Kidney capillary endothelial cell (primary cell): ENCODE measurements at places on chromosomes 16 and 17.

DNA sequence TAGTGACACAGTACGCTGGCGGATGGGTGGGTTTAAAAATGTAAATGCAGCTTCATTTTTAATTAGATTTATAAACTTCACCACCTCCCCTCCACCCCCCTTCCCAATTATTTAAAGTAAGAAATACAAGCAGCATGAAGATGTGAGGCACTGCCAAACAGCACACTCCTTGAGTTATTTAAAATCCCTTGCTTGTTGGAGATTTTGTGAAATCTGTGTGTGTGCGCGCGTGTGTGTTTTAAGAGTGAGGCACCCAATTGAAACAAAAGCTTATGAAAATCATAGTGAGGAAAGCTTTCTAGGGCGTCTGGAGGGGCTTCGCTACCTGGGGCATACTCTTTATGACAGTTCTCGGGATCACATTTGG, 219.6 kb upstream of the IRX3 start:
- no peak for DNase-seq

- DNase-seq = no peak
These were observed 8.2 kb downstream of the SPAG7 start for GRCh38 chr17:4959261-4959965.

GRCh38 chr17:60601447-60602384, 1.7 kb downstream of the PPM1D start:
- DNase-seq = peak; percentile 81

DNA sequence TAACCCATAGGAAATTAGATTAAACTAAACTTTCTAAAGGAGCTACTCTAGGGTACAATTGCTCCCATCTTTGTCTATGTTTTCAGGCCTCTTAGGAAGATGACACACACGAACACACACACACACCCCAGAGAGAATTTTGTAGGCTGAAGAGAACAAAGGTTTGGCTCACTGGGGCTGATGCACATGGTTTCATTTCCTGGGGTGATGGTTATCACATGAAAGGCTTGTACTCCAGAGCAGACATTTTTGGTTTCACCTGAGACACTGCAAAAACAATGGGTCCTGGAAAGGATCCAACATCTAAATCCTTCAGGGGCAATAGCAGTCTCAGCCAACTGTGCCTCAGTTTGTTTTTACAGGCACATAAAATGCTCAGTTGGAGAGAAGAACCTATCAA, 62.8 kb downstream of the GRB7 start:
- DNase-seq = no peak

DNA sequence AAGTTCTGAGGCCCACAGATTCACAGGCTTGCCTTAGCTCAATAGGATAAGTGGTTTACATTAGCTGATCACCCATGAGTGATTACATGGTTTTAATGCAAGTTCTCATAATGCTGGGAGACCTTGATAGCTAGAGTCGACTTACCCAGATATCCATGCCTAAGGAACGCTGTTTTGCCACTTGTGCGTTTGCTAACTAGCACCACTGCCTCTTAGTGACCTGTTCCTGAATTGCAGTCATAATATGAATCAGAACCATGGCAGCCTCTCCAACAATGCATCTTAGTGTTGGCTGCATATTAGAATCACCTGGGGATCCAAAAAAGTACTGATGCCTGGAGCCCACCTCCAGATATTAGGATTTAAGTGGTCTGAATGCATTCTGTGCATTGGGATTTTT, 251.1 kb upstream of the CDH5 start:
- DNase-seq = no peak

DNA sequence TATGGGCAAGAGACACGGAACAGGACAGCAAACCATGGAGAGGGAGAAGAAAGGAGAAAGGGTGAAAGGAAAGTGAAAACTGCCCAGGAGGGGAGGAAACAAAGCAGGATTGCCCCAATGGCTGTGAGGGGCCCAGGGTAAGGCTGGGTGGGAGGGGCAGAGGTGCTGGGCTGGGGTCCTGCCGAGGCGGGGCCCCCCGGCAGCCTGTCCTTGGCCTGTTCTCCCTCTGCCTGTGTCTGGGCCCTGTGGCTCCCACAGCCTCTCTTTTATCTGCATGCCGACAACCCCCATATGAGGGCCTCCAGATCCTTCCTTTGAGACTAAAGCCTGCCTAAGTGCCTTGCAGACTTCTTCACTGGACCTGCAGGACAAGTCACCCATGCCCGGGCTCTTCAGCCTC, 15.5 kb downstream of the ZNHIT3 start:
- no peak for DNase-seq

GRCh38 chr17:896953-897661, 82.5 kb downstream of the NXN start:
- DNase-seq = no peak

- DNase-seq = no peak
These were observed 18.9 kb downstream of the ASPSCR1 start for GRCh38 chr17:81996232-81996756.

- no peak for DNase-seq
These were observed 156.9 kb downstream of the CDH8 start for GRCh38 chr16:61879306-61879705.

DNA sequence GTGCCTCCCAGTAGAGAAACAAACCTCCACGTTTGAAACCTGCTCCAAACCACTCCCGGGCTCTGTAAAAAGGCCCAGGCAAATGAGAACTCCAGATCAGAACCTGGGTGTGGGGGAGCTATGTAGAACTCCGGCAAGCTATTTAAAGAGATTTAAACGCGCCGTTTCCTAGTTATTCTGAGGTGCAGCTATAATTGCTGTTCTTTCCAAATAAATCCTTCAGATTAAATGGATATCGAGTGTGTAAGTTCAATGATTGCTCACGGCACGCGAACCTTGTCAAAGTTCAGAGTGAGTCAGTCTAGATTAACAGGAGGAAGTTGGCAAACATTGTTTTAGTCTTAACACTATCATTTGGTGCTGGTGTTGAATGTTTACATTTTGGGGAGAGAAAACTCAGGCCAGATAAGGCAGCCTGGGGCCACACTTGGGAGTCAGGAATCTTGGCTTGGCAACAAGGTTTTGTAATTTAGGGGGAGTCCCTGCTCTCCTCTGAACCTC, 92.9 kb upstream of the SALL1 start:
- no peak for DNase-seq

DNA sequence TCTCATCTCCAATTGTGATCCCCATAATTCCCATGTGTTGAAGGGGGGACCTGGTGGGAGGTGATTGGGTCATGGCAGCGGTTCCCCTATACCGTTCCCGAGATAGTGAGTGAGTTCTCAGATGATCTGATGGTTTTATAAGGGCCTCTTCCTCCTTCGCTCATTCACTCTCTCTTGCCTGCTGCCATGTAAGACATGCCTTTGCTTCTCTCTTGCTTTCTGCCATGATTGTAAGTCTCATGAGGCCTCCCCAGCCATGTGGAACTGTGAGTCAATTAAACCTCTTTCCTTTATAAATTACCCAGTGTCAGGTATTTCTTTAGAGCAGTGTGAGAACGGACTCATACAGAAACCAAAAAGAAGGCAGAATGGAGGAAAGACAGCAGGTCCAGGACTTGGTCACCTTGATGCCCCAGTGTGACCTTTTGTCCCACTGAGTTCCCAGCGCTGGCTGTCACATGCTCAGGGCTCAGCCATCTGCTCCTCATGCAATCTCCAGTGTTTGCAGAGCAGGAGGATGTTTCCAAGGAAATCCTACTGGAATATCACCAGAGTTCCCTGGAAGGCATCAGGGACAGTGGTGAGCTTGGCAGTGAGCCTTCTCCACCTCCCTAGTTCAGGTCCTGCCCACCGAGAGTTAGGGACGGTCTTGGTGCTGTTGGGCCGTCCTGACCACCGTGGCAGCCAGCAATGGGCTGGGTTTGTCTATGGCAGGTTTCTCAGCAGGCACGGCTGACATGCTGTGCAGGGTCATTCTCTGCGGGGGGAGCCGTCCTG, 96.7 kb downstream of the SEC14L1 start:
- DNase-seq = no peak

DNA sequence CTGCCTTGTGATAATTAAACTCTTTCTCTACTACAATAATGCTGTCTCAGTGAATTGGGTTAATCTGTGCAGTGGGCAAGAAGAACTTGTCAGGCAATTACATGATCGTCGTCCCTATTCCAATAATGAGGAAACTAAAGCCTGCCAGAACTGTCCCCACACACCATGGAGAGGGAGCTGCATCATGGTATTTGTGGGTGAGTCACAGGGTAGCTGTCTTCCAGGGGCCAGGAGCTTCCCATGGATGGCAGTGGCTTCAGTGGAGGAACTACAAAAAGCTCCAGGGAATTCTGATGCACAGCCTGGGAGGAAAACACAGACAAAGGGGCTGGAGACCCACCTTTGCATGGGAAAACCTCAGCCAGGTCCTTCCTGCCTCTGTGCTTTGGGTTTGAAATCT, 83.3 kb upstream of the C16orf82 start:
- no peak for DNase-seq

DNA sequence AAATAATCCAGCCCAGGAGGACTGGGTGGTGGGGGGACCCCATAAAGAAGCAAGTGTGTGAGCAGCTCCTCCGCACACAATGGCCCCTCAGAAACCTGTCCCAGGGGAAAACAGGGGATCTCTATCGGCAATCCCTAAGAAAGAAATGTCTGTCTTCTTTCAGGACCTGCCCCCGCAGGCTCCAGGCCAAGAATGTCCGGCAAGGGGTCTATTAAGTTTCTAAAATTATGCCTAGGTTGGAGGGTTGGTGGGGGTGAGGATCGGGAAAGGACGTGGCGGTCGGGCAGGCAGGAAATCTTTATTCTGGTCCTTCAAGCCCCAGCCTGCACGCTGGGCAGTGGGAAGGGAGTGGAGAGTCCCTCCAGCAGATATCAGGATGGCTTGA, 23.4 kb upstream of the LITAF start:
- DNase-seq = no peak

- no peak for DNase-seq
These were observed 3.9 kb upstream of the HOXB5 start for GRCh38 chr17:48597528-48597777.

DNA sequence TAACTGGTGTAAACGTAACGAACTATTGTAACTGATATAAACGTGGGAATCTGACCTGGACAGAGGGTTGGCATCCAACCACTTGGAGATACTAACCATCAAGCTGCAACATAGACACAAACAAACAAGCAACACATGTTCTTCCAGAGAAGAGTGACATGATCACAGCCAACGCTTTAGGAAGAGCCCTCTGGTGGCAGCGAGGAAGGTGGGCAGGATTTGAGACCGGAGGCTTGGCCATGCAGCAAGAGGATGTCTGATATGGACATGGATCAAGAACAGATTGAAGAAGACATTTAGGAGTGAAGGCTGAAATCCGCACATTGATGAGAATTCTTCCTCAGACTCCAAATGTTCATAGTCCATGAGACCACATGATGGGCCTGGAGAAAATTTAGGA, 40.3 kb upstream of the TNRC6A start:
- DNase-seq = peak; percentile 37

- DNase-seq = no peak
These were observed 10.3 kb downstream of the TOB1 start for GRCh38 chr17:50855708-50856330.

DNA sequence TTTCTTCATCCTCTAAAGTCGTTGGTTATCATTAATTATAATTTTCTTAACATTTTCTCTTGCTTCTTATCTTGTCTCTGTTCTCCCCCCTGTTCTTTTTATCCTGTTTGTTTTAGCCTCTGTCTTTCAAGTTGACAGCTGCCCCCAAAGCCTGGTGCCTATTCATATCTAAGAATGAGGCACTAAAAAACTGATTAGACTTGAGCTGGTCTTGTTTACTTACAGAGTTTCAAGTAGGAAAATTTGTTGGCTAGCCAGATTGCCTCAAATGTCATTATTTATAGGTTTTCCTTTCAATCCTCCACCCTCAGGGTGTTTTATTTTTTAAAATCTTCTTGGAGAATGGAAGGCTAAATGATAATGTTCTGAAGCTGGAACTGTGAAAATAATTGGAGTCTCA, 236.0 kb downstream of the UTP18 start:
- no peak for DNase-seq

- no peak for DNase-seq
These were observed 13.4 kb downstream of the UTP6 start for GRCh38 chr17:31888124-31888523.

DNA sequence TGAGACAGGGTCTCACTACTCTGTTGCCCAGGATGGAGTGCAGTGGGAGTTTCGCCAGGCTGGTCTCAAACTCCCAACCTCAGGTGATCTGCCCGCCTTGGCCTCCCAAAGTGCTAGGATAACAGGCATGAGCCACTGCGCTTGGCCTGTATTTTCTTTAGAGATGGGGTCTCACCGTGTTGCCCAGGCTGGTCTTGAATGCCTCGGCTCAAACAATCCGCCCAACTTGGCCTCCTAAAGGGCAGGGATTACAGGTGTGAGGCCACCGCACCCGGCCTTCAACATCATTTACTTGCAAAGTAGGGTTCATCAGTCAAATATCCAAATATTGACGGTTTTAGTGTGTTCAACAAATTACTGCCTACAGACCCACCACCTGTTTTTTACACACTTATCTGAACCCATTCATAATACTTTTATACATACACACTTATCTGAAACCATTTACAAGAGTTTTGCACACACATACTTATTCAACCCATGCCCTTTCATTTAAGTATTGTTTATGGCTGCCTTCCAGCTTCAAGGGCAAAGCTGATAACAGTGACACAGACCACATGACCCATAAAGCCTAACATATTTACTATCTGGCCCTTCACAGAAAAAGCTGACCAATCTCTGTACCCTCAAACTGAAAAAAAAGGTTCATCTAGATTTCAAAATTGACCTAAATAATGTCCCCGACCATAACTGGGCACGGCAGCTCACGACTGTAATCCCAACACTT, 11.9 kb downstream of the TMEM170A start:
- no peak for DNase-seq

GRCh38 chr17:50668025-50668837, 33.5 kb downstream of the ABCC3 start:
- peak; percentile 46 for DNase-seq

GRCh38 chr16:53429221-53429943, 4.9 kb upstream of the RBL2 start:
- no peak for DNase-seq

GRCh38 chr17:67639979-67640378, 77.8 kb upstream of the NOL11 start:
- DNase-seq = no peak

DNA sequence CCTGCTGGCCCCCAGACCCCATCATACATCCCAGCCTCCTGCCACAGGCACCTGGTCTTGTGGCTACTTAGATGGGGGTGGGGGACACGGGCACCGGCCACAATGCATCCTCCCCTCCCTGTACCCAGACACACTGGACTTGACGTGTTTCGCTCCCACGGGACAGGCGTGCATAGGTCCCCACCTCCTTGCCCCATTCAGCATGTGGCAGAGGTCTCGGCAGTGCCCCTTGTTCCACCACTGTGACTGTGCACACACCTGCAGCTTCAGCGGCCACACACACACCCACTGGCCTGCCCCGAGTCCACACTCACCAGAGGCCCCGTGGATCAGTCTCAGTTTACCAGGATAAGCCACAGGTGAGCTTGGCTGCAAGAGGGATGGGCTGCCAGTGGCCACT, 109.6 kb downstream of the ENGASE start:
- DNase-seq = no peak

- no peak for DNase-seq
These were observed 8.7 kb upstream of the PRKCB start for GRCh38 chr16:23827057-23827456.

- DNase-seq = no peak
These were observed 16.2 kb downstream of the VMP1 start for GRCh38 chr17:59723607-59724006.

- no peak for DNase-seq
These were observed 38.9 kb downstream of the MRTFB start for GRCh38 chr16:14109782-14110727.

GRCh38 chr17:45406107-45406506, 26.6 kb downstream of the ARHGAP27 start:
- no peak for DNase-seq

- no peak for DNase-seq
These were observed 383.0 kb downstream of the CPPED1 start for GRCh38 chr16:12420661-12421209.

- DNase-seq = no peak
These were observed 1.0 kb downstream of the RNF166 start for GRCh38 chr16:88705076-88705684.
